Stimulated activated CD4-positive, alpha-beta T cell treated with anti-CD3 and anti-CD28 coated beads, Interleukin-1b, Interleukin-23, amount 100 ng/mL, for 48 hours (primary cell): ENCODE measurements at places on chromosomes 6 and 20.

- no peak for DNase-seq
These were observed 11.7 kb downstream of the C20orf96 start for GRCh38 chr20:278607-279571.

DNA sequence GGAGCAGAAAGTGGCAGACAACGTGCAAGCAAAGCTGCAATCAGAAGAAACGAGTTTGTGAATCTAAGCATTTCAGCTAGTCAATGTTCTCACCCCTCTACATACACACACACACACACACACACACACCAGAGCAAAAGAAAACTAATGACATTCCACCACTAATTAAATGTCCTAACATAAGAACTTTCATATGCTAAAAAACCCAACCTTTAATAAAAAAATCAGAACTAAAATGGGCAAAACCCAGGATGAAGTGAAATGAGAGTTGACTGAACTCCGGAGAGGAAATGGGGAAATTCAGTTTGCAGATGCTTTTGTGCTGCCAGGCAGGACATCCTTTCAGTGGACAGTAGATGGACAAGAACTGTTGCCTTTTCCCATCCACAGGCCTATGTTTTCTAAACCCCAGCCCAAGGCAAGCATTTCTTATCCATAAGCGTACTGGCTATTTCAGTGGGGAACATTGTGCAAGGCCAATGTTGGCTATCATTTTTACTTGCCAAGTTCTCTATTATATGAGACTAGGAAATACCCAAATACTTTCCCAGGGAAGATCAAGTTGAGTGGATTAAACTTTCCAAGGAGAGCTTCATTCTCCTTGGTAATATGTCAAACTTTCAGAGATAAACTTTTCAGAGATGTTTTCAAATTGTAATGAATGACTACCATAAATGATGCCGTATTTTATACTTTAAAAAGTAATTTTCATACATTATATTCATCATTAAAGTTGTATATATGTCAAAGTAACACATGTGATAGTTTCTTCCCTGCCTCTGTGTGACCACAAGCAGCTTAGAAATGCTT lies 27.3 kb downstream of the RIN2 start:
- no peak for DNase-seq

- DNase-seq, result no peak
These were observed 97.0 kb downstream of the FAM217A start for GRCh38 chr6:3981917-3982316.

DNA sequence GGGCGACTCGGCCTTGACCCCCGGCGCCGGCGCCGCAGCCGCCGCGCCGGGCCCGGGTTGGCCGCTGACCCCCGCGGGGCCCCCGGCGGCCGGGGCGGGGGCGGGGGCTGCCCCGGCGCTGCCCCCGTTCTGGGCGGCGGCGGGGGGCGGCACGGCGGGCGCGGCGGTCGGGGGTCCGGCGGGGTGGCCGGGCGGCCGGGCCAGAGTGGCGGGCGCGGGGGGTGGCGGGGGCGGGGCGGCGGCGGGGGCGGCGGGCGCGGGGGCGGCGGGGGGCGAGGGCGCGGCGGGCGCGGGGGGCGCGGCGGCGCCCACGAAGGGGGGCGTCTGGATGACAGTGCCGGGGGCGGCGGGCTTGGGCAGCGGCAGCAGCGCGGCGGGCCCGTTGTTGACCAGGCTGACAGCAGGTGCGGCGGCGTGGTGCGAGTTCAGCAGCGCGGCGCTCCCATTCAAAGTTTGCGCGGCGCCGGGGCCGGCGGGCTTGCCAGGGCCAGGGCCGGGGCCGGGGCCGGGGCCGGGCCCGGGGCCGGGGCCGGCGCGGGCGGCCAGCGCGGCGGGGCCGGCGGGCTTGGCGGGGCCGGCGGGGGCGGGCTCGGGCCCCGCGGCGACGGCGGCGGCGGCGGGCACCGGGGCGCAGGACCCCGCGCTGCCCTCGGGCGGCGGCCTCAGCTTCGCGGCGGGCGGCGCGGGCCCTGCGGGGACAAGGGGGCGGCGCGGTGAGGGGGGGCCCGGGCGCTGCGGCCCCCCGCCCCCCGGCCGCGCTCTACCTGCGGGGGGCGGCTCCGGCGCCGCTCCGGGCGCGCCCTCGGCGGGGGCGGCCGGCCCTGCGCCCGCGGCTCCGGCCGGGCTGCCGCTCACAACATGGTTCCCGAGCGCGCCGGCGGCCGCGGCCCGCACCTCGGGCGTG lies 659 bp downstream of the TAF4 start:
- peak; percentile 7 for DNase-seq

GRCh38 chr6:137341681-137342195 lies 122.6 kb upstream of the IFNGR1 start:
- peak; percentile 27 for DNase-seq

DNA sequence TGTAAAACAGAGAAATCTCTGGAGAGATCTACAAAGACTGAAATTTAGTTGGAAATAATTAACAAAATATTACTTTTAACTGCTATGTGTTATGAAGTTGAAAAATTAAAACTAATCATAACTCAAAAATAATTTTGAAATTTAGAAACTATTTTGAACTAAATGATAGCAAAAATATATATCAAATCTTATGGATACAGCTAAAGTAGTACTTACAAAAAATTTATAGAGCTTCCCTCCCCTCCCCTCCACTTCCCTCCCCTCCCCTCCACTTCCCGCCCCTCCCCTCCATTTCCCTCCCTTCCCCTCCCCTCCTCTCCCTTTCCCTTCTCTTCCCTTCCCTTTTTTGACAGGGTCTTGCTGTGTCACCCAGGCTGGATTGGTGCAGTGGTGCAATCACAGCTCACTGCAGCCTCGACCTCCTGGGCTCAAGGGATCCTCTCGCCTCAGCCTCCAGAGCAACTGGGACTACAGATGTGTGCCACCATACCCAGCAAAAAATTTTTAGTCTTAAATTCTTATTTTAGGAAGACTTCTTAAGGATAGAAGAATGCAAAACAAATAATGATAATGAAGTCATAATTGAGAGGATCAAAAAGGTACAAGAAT lies 87.2 kb upstream of the RGS17 start:
- no peak for DNase-seq

GRCh38 chr6:67884442-67884841 lies 750.6 kb upstream of the ADGRB3 start:
- no peak for DNase-seq

DNA sequence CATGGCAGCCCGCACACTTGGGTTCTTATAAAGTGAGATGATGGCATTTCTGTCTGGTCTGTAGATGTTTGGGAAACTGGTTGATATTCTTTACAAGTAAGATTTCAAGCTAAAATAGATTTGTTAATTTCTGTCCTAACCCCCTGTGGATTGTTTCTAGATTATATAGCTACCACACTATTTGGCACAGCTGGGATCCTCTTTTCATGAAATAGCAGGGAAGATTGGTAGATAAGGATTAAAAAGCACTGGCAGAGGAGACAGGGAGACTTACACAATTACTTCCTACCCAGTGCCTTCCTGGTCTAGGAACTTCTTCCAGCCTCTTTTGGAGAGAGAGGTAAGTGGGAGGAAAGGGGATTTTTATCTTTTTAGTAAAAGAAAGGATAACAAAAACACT lies 13.2 kb upstream of the ATXN1 start:
- no peak for DNase-seq

GRCh38 chr6:158068893-158069799 lies 87.5 kb downstream of the SYNJ2 start:
- no peak for DNase-seq

DNA sequence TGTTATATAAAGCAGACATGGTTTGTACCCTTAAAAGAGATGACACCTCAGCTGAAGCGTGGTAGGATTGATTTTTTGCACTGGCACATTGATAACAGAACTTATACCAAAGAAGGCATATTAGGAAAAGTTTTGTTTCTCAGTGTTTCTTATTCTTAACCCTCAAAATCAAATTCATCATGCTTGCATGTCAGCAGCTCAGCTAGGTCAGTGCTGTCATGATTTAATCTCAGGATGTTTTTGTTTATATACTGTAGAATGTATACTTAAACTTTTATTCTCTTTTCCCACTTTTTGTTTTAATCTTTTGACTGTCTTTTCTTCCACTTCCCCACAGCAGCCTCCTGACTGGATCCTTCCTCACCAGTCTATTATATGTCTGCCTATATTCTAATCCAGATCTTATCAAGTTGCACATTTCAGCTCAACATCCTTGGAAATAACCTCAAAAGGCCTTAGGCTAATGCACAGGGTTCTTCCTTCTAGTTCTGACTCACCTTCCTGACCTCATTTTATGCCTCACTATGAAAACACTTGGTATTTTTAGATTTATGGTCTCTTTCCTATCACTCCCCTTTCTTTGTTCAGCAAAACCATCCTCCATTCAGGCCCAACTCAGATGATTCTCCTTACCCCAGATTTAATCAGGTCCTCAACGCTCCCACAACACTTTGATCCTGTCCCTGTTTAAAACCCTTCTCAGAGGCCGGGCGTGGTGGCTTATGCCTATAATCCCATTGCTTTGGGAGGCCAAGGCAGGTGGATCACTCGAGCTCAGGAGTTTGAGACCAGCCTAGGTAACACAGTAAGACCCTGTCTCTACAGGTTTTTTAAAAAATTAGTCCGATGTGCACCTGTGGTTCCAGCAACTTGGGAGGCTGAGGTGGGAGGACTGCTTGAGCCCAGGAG lies 7.2 kb downstream of the HEBP2 start:
- DNase-seq, result no peak

DNA sequence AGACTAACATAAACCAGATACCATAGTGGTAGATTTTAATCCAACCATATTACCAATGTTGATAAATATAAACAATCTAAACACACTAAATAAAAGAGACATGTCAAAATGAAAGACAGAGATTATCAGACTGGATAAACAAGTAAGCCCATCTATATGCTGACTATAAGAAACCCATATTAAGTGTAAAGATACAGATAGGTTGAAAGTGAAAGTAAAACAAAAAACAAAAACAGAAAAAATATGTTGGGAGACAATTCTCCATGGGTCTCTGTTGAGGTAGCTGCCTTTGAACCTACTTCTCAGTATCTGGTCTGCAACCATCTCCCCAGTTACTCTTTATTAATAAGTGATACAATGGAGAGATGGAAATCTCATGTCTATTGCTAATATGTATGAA lies 21.2 kb downstream of the REV3L start:
- DNase-seq, result no peak

GRCh38 chr6:161141173-161141572 lies 132.7 kb downstream of the AGPAT4 start:
- no peak for DNase-seq

DNA sequence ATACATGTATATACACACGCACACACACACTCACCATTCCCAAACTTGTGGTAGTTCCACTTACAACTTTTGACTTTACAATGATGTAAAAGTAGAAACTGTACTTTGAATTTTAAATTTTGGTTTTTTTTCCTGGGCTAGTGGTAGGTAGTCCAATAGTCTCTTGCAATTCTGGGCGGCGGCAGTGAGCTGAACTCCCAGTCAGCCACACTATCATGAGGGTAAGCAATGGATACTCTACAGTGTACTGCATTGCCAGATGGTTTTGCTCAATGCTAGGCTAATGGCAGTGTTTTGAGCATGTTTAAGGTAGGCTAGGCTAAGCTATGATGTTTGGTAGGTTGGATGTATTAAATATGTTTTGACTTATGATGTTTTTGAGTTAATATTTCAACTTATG lies 136.2 kb upstream of the GPR6 start:
- DNase-seq, result no peak

GRCh38 chr20:25076731-25077609 lies 5.0 kb downstream of the VSX1 start:
- no peak for DNase-seq

DNA sequence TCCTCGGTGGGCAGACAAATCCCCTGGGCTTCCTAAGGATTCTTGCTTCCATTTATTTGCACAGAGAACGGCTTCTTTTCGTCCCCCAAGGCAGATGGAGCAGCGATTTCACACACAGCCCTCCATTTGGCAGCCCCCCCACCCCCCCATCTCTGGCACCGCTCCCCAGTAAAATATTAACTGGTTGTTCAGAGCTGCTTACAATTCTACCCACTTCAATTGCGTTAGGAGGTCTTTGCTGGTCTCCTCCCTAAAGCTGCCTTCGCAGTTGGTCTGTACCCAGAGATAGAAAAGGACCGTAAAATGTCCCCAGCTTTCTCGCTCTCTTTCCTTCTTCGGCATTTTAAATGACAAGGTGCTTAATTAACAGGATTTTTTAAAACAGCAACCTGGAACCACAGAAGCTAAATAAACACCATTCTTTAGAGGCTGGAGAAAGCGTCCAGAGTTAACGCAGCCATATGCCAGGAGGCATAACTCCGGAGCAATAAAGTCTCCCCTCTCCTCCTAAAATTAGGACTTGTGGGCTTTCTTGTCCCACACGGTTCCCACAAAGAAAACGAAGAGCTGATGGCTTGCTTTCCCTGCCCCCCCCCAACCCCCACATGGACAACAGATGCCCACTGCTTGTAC lies 1.7 kb upstream of the ZMYND8 start:
- DNase-seq, result no peak

DNA sequence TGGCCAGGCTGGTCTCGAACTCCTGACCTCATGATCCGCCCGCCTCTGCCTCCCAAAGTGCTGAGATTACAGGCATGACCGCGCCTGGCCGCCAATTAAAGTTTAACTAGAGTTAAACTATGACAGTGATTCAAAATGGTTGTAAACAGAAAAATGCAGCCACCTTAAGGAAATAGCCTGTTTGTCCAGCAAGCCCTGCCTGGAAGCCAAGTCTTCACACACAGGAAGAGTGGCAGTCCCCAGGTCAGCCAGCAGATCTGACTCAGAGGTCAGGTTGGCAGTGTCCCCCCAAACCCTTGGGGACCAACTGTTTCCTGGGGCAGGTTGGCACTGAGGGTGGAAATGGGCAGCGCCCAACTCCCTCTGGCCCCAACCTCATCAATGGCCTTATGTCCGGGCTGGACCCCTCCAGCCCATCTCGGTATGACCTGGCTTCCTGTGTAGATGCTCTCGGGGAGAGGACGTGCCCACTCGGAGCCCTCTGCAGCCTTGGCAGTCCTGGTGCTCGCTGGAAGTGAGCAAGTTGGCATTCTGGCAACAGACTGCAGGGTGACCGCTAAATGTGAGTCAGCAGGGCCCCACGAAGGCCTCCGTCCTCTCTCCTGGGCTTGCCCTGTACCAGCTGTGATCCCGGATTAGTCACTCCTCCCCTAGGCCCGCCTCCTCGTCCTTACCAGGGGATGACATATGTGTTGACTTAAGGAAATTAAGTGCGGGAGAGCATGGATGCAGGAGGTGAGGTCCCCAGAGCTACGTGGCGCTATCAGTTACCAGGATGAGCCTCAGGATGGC lies 9.7 kb upstream of the HSP90AB1 start:
- DNase-seq, result peak; percentile 81

DNA sequence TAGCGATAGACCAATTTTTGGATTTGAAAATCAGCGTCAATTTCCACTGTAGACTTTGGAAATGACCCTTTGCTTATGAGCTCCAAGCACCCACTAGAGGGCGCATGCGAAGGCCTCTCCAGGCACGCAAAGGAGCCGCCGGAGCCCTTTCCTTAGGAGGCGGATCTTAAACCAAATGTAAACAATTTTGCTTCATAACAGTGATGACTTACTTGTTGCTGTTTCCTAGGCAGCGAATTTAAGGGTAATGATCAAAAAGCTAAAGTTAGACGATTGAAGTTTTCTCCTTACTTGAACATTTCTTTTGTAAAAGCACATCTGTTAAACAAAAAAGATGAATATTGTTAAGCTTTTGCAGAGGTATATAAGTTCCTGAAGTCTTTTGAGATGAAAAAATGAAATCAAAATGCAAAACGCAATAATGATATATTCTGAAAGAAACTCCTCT lies 29.2 kb upstream of the EXOC2 start:
- DNase-seq, result peak; percentile 77

GRCh38 chr6:44446626-44447300 lies 59.3 kb downstream of the CDC5L start:
- no peak for DNase-seq
